NCI-H146 (cell line): ENCODE measurements at places on chromosomes 1 and 21.

DNA sequence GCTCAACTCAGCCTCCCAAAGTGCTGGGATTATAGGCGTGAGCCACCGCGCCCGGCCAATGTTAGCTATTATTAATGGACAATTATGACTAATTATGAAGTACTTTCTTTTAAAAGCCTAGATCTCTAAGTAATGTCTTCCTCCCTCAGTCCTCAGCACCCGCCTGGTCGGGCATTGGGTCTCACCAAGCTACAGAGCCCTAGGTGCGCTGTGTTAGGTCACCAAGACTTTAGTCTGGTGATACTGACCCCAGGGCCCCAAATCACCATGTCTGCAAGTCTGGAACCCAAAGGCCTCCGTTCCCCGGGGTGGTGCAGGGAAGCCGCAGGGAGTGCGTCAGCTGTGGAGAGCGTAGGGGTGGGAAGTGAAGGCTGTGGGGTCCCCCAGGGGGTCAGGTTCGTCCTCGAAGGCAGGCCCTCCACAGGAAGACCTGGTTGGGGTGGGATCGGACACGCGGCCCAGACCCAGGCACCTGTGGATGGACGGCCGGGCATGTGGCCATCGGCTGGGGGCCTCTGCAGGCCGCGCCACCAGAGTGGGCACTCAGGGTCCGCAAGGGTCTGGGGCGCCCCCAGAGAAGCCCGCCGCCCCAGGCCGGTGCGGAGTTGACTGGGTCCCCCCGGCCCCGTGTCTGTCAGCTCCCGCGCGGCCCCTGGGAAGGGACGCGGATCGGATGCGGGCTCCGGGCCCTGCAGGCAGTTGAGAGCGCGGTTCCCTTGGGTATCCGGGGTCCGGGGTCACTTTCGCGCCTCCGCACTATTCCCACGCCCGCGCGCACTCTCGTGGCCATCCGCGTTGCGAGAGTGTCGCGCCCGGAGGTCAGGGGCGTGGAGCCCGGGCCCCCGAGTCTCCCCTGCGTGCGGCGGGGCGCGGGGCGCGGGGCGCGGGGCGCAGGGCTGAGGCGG lies 710 bp upstream of the PDXK start:
- DNase-seq, result no peak

DNA sequence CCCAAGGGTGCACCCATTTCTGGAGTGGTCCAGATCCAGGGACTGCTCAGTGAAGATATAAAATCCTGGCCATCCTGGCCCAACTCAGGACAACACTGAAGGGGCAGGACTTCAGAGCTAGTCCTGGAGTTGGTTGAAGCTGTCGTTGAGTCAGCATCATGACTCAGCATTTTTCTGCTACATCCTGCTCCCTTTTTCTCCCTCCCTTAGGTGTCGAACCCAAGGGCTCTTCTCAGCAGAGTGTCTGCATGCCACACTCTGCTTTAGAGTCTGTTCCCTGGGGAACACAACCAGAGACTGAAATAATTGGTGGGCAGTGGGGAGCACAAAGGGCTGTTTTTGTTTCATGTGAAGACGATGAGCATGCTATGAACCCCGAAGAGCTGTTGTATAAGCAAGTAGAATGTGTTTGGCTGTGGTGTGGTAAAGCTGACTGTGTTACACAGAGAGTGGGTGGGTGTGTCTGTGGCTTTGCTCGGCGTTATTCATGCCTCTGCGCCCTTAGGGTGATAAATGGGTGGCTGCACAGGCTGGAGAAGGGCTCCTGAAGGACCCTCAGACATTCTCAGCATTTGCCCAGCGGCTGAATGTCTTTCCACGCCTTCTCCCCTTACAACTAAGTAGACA lies 167.2 kb downstream of the CYYR1 start:
- DNase-seq, result no peak

DNA sequence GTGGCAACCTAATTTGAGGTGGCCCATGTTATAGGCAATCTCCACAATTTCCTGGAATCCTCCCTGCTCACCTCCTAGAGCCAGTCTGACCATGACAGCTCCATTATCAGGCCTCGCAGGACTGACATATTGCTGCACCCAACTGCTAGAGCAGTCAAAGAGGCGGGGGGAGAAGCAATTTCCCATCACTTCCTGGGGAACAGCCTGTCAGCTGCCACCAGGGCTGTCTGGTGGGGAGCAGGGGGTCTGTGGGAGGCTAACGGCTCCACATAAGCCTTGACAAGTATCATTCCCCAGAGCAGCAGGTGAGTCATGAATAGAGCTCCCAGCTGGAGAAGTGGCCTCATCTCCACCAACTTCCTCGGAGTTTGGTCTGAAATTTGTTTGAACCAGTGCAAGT lies 322.9 kb downstream of the MATN1 start:
- no peak for DNase-seq

GRCh38 chr1:16719571-16720350 lies 20.6 kb upstream of the RNU1-4 start:
- no peak for DNase-seq

GRCh38 chr1:52122384-52122783 lies 19.5 kb upstream of the ZFYVE9 start:
- DNase-seq, result no peak

- no peak for DNase-seq
Observed at GRCh38 chr1:121586369-121587229, 401.8 kb downstream of the SRGAP2C start.

DNA sequence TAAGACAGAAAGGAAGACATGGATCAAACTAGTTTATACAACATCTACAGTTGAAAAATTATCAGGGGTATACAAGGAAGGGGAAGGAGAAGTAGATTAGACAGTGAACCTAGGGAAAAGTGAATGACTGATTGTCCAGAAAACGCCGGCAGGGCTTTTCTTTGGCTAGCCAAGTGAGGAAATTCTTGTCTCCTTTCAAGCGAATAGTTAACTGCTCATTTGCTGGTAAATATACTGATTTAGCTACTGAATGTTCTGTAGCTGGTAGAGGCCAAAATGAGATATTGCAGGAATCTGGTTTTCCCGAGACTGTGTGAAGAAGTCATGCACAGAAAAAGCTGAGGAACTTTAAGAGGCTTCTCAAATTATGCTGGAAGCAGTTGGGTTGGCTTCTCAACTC lies 128.5 kb upstream of the ZNHIT6 start:
- DNase-seq, result no peak

DNA sequence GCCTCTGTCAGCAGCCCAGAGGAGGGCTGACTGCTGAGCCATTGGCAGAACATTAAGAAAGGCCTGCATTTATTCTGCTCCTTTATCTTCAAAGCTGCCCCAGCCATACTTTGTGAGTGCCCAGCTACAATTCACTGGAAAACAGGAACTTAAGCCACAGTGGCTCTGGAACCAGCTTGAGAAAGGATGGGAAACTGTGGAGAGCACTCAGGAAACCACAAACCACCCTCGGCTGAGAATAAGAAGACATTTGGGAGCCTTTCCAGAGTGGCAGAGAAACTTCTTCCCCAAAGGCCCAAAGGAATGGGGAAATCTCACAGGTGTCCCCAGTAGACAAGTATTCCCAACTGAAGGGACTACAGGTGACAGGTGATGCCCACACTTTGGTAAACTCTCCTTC lies 1.8 kb downstream of the LAMB3 start:
- no peak for DNase-seq

- DNase-seq, result no peak
Observed at GRCh38 chr1:43507296-43508295, 23.1 kb upstream of the PTPRF start.

GRCh38 chr1:10980094-10980577 lies 32.3 kb upstream of the TARDBP start:
- no peak for DNase-seq

GRCh38 chr21:20523191-20523590 lies 475.0 kb upstream of the NCAM2 start:
- no peak for DNase-seq

GRCh38 chr21:41406340-41406739 lies 19.7 kb upstream of the MX1 start:
- no peak for DNase-seq

DNA sequence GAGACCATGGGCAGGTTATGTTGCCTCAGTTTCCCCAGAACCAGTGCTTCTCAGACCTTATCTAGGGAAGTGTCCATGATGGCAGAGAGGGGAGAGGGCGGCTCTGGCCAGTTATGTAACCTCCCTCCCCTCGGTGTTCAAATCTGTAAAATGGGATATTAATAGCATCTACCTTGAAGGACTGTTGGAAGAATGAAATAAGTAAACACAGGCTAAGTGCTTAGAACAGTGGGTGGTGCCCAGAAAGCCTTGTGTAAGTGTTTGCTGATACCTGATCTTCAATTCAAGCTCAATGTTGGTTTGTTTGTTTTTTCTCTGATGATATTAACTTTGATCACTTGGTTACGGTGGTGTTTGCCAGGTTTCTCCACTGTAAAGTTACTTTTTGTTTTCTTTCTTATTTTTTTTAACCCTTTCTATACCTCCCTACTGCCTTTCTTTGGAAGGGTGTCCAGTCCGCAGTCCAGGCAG lies 34.9 kb downstream of the EPHA2 start:
- DNase-seq, result peak; percentile 68

- no peak for DNase-seq
Observed at GRCh38 chr1:21818656-21819055, 6.6 kb downstream of the LDLRAD2 start.

DNA sequence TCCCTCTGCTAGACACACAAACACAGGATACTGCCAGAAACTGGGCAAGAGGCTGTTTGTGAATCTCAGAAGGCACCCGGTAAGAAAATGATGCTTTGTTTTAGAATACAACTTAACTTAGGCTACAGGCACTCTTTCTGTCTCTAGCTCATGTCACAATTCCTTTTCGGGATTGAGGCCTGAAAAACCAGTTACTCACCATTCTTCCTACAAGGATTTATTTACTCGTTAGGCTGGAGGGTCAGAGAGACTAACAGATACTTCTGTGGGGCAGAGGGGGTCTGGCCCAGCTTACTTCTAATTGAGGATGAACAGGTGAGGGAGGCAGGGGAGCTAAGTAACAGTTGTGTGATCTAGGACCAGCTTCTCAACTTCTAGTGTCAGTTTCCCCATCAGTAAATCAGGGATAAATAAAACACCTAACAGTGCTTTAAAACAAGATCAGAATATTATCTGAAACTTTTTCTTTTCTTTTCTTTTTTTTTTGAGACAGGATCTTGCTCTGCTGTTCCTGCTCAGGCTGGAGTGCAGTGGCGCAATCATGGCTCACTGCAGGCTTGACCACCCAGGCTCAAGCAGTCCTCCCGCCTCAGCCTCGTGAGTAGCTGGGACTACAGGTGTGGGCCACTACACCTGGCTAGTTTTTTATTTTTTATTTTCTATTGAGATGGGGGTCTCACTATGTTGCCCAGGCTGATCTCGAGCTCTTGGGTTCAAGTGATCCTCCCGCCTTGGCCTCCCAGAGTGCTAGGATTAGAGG lies 31.9 kb downstream of the NFYC start:
- no peak for DNase-seq

DNA sequence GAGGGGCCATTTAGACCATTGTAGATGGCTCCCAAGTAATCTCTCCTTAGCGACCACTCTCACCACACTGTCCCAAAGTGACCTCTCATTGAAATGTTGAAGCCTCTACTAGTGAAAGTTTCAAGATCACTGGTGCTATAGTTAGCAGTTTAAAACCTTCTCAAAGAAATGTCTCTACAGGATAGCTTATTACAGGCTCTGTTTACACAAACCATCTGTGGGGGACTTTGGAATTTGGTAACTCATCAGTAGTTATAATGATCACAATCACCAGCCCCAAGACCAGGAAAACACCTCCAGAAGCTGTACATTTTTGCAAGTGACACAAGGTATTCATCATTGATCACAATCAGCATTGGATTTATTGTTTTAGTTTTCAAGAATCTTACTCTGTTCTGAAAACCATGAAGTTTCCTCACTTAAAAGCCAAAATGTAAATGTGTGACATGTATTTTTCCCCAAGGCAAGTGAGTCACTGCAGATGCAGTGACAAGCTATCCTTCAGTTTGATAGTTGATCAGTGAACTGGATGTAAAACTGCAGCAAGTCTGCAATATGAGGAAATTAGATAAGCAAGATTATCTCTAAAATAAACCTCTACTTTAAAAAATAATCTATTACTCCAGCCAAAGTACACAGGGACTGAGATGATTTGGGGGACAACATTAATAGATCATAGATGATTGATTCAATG lies 41.9 kb downstream of the C21orf91 start:
- no peak for DNase-seq

DNA sequence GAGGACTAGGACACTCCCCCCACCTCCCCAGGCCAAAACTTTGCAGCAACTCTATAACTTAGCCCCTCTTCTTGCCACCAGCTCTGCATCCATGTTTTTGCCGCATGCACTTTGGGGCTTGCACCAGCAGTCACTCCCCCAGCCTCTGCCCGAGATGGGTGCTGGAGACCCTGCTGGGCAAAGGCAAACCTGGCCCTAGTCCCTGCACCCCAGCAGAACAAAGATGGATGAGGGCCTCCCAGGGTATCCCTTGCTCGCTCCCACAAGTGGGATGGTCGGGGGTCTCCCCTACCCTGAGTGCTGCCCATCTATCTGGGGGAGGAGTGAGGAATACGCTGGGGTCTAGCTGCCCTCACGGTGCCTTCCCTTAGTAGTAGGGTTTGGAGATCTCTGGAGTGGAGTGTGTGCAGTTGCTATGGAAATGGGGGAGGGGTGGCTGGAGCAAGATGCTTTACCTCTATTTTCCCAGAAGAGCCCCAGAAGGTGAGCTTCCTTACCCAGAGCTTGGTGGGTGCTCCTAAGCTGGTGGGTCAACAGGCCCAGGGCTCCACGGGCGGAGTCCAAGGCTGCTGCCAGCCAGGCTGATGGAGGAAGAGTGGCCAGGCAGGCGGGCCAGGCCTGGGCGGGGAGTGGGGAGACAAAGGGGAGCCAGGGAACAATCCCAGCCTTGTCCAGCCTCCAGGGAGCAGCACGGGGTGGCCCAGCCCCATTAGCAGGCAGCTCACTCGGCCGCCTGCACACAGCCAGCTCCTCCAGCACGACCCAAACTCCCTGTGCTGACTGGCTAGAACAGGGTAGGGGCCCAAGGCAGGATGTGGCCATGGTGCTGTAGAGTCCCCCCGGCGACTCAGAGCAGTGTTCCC lies at the start of gene PAQR6:
TSS of gene PAQR6 (minus strand) at position 597 of the 863 bp plus-strand sequence. CDS start 1,325 bp downstream, outside the sequence.
- DNase-seq, result no peak

DNA sequence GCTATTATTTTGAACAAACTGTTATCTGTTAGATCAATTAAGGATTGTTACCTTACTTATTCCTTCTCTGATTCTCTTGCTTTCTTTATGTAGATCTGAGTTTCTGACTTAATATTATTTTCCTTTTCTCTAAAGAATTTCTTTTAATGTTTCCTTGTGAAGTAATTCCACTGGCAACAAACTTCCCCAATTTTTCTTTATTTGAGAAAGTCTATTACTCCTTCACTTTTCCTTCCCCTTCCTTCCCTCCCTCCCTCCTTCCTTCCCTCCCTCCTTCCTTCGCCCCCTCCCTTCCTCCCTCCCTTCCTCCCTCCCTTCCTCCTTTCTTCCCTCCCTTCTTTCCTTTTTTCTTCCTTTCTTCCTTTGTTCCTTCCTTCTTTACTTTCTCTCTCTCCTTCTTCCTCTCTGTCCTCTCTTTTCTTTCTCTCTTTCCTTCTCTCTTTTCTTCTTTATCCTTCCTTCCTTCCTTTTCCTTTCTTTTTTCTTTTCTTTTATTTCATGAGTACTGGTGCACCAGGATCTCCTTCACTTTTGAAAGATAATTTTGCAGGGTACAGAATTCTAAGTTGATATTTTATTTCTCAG lies 177.5 kb downstream of the DNM3 start:
- no peak for DNase-seq

GRCh38 chr1:22761821-22762220 lies 51.2 kb downstream of the EPHB2 start:
- DNase-seq, result no peak

GRCh38 chr1:226233293-226233692 lies 9.8 kb downstream of the MIXL1 start:
- no peak for DNase-seq

GRCh38 chr1:211944733-211945500 lies 90.4 kb downstream of the INTS7 start:
- DNase-seq, result no peak

GRCh38 chr1:110250008-110250407 lies 39.9 kb downstream of the KCNC4 start:
- DNase-seq, result no peak
